T-helper 17 cell (primary cell): ENCODE measurements at places on chromosomes 6 and 20. TPM values are rescaled to one million over a fixed set of nuclear protein-coding genes. Genes with fewer than 3 reads are reported as not detected.

Gene EYA2
- not detected for total RNA-seq

Gene KCNK16
- total RNA-seq: not detected

Gene SLC22A3
- not detected for total RNA-seq

- H3K36me3 ChIP-seq: peaks cover 4% of the 10 kb centered on the region
- no peak for DNase-seq
- H3K4me1 ChIP-seq: peaks cover 13% of the 10 kb centered on the region
- H3K4me3 ChIP-seq: no peak overlapping the region
- H3K27me3 ChIP-seq: peaks cover 67% of the 10 kb centered on the region
Measured at GRCh38 chr20:58130581-58130980, 97.9 kb downstream of the ANKRD60 start.

DNA sequence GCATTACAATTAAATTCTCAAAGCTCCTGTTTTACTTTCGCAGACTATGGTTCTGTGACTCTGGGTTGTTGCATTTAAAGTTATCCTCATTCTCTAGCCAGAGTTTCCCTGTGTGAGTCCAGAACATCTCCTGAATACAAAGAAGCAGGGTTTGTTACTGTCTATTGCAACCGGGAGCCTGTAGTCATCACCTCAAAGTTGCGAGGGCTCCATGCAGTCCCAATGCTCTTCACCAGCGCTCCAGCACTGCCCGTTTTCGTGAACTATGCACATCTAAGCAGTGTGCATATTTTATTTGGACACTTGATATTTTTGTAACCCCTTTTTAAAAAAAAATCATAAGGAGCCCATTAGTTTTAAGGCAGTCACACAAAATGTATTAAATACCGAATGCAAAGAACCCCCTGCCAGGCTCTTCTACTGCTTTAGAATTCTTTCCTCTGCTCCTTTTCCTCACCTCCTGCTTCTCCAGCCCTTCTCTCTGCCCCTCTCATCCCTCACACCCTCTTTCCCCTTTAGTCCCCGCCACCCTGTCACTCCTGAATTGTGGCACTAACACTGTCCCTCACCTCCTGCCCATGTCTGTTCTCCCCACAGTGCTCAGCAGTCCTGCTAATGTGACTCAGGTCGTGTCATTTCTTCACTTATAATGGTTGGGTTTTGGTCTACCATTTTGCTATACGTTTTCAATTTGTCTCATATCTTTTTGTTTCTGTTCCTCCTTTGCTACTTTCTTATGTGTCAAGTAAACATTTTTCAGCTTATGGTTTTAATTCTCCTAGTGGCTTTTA lies 1.1 kb upstream of the HLA-C start:
- peaks cover 20% of the 10 kb centered on the region for H3K36me3 ChIP-seq
- peak overlapping the region; percentile 100 for H3K27ac ChIP-seq
- H3K27me3 ChIP-seq: no peaks in the 10 kb centered on the region
- DNase-seq: no peak
- H3K4me1 ChIP-seq: peaks cover 59% of the 10 kb centered on the region

GRCh38 chr6:116877743-116878142 lies 701 bp downstream of the RFX6 start:
- H3K36me3 ChIP-seq: peaks cover 3% of the 10 kb centered on the region
- peaks cover 9% of the 10 kb centered on the region for H3K4me1 ChIP-seq
- H3K27ac ChIP-seq: no peak overlapping the region
- H3K27me3 ChIP-seq: peaks cover 27% of the 10 kb centered on the region
- H3K4me3 ChIP-seq: no peak overlapping the region

GRCh38 chr6:155645325-155645724 lies 189.7 kb upstream of the NOX3 start:
- DNase-seq: no peak
- no peak overlapping the region for H3K27ac ChIP-seq
- H3K27me3 ChIP-seq: peaks cover 18% of the 10 kb centered on the region
- peaks cover 4% of the 10 kb centered on the region for H3K4me1 ChIP-seq
- peaks cover 2% of the 10 kb centered on the region for H3K36me3 ChIP-seq
- H3K4me3 ChIP-seq: no peak overlapping the region

GRCh38 chr6:11810039-11810541 lies 31.5 kb upstream of the ADTRP start:
- no peak overlapping the region for H3K4me3 ChIP-seq
- DNase-seq: no peak
- peaks cover 9% of the 10 kb centered on the region for H3K4me1 ChIP-seq
- H3K36me3 ChIP-seq: no peaks in the 10 kb centered on the region
- H3K27me3 ChIP-seq: peaks cover 19% of the 10 kb centered on the region
- no peak overlapping the region for H3K27ac ChIP-seq

DNA sequence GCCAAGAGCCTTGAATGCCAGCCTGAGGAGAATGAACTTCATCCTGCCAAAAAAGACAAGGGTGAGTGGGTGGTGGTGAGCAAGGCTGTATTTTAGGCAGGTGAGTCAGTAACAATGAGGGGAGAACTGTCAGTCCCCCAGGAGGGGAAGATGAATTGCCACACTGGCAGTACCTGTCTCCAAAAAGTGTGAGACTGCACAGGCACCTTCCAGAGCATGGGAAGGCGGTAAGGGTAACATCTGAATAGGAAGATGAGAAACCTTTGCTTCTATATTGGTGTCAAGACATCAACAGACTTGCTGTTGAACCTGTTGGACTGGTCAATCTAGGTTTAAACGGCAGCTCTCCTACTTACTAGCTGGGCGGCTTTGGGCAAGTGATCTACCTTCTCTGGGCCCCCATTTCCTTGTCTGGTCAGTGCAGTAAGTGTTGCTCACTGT lies 30.9 kb downstream of the STK35 start:
- peaks cover 37% of the 10 kb centered on the region for H3K4me1 ChIP-seq
- DNase-seq: no peak
- no peak overlapping the region for H3K27ac ChIP-seq
- no peaks in the 10 kb centered on the region for H3K27me3 ChIP-seq

DNA sequence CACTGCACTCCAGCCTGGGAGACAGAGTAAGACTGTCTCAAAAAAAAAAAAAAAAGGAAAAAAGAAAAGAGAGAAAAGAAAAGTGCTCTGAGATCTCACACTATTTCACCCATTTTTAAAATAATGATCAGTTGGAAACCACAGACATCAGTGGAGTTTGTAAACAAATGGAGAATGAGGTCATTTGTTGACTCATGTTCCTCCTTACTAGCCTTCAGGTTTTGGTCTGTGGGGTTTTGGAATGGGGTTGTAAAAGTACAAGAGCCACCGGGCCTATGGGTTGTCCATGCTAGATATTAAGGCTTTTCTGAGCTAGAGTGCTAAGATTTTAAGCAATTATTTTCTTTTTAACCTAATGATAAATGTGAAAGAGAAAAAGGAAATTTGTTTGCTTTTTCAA lies 104.4 kb upstream of the PRL start:
- no peaks in the 10 kb centered on the region for H3K4me1 ChIP-seq
- H3K36me3 ChIP-seq: no peaks in the 10 kb centered on the region
- no peak for DNase-seq
- no peak overlapping the region for H3K4me3 ChIP-seq

DNA sequence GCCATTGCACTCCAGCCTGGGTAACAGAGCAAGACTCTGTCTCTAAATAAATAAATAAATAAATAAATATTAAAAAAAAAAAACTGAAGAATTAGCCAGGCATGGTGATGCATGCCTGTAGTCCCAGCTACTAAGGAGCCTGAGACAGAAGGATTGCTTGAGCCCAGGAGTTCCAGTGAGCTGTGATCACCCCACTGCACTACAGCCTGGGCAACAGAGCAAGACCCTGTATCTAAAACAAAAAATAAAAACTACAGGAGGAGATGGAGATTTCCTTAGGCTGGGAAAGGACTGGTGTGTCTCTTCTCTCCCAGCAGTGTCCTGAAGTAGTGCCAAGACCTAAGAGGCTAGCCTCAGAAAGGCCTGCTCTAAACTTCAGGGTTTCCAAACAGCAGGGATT lies 8.1 kb upstream of the GTF3C6 start:
- peak overlapping the region; percentile 41 for H3K27ac ChIP-seq
- H3K4me3 ChIP-seq: no peak overlapping the region
- peaks cover 4% of the 10 kb centered on the region for H3K27me3 ChIP-seq

DNA sequence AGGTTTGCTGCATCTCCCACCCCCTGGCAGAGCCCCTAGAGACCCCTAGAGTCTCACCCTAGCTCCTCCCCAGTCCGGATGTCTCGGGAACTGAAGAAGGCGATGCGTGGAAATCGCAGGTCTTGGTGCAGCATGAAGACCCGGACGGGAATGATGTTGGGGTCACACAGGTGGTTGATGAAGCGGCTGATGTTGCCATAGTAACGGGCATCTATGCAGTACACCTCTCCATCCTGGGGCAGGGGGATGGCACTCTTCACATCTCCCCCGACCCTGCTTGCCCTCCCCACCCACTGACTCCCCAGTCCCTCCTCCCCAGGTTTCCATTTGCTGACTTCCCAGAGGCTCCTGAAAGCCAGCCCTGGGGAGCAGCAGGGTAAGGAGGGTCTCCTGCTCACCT lies 1.8 kb upstream of the SLC44A4 start:
- H3K36me3 ChIP-seq: peaks cover 11% of the 10 kb centered on the region
- H3K4me3 ChIP-seq: peak overlapping the region; percentile 19
- H3K27me3 ChIP-seq: no peaks in the 10 kb centered on the region
- DNase-seq: no peak
- H3K4me1 ChIP-seq: peaks cover 7% of the 10 kb centered on the region

DNA sequence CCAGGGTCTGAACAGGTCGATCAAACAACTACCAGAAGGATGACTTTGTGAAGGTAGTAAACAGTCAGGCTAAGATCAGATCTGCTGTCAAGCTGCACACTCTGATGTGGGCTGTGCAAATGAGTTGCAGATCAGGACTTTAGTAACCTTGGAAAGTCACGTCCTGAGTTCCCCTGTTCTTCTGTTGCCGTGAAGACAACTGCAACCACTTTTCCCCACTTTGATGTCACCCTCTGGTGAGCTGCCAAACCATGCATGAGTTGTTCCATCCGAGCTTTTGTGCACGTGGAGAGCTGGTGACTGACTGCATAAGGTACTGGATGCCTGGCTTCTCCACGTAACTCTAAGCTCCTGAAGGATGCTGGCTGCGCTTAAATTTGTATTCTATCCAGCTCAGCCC lies 111.0 kb downstream of the CD83 start:
- H3K36me3 ChIP-seq: peaks cover 3% of the 10 kb centered on the region
- H3K4me3 ChIP-seq: no peak overlapping the region
- no peak for DNase-seq
- no peak overlapping the region for H3K27ac ChIP-seq
- H3K27me3 ChIP-seq: peaks cover 5% of the 10 kb centered on the region

- no peak overlapping the region for H3K4me3 ChIP-seq
- no peaks in the 10 kb centered on the region for H3K27me3 ChIP-seq
- no peak for DNase-seq
- peaks cover 4% of the 10 kb centered on the region for H3K4me1 ChIP-seq
Measured at GRCh38 chr20:62178316-62179161, 4.3 kb upstream of the MTG2 start.

DNA sequence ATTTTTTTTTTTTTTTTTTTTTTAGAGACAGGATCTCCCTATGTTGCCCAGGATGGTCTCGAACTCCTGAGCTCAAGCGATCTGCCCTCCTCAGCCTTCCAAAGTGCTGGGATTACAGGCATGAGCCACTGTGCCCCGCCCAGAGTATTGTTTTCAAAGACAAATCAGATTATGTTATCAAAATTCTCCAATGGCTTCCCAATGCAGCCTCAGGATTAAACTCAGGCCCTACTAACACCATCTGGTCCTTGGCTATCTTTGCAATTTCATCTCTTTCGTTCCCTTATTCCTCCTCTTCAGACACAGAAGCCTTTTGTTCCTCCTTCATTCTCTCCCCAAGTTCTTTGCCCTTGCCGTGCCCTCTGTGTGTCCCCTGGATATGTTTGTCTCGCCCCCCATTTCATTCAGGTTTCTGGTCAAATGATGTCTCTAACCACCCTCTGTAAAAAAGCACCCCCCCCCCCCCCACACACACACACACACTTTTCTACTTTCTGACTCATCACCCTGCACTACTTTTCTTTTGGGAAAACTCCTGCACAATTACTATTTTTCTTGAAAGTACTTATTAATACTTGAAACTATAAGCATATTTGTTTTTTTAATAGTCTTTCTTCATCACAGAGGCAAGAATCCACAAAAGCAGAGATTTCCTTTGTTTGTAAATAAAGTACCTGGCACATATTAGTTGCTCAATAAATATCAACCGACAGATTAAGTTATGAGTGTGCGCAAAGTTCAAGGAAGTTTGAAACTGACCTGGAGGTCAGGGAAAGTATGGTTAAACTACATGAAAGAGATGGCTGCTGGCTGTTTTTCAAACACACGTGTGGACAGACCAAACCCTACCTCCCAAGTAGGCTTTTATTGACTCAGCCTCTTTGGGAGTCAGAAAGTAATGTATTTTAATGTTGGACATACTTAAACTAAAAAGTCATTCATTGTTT lies 16.7 kb downstream of the BTN1A1 start:
- no peak for DNase-seq
- H3K36me3 ChIP-seq: peaks cover 4% of the 10 kb centered on the region
- H3K27ac ChIP-seq: no peak overlapping the region
- peaks cover 19% of the 10 kb centered on the region for H3K4me1 ChIP-seq

DNA sequence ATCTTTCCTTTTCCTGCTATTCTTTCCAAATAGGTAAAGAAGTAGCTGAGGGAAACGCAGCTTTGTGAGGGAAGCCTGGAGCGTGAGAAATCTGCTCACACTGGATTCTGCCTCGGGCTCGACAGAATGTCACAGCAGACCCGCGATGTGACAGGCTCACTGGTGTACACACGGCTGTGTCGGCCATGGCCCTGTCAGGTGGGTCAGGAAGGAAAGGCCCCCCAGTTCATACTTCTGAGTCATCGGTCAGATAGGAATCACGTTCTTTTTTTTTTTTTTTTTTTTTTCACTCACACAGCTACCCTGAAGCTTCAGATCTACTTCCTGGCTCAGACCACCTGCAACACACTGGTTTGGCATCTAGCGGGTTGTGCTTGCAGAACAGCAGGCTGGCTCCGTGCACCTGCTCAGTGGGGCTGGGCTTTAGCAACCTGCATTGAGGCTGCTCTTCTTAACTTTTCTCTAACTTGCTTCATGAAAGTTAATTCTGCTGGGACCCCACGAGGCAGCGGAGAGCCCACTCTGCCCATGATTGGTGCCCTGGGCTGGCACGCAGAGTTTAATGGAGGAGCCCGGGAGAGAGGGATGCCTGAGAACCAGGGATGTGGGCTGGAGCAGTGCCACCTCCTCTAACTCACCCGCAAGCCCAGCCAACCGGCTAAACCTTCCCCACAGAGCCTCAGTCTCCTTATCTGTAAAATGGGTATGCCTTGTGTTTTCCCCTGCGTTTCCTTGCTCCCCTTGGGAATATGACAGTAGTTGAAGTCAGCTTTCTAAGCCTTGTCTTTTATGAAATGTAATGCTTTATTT lies 61.5 kb upstream of the FNDC1 start:
- no peaks in the 10 kb centered on the region for H3K27me3 ChIP-seq
- H3K36me3 ChIP-seq: no peaks in the 10 kb centered on the region
- peaks cover 59% of the 10 kb centered on the region for H3K4me1 ChIP-seq
- peak; percentile 44 for DNase-seq
